CD4-positive, alpha-beta T cell treated with Interleukin-12 subunit alpha and Interleukin-12 subunit beta, for 1 hour (primary cell): ENCODE measurements at places on chromosomes 16 and 17.

DNA sequence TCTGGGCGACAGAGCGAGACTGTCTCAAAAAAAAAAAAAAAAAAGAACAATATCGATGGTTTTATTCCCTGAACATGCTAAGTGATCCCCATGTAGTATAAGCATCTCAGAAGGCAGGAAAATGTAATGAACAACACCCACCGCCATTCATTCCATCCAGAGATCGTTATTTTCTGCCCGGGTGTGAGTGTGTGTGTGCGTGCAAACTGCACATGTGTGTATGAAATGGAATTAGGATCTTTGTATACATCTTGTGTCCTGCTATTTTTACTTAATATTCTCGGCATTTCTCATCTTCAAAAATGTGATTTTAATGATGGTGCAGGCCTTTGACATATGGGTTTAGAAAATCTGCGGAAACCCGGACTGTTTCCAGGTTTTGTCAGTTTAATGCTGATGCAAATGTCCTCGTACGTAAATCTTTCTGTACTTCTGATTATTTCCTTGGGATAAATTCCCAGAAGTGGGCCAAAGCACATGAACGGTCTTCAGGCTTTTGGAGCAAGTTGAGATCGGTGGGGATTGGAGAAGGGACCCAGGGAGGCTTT is 254.8 kb downstream of the SEC14L1 start:
- no peak for DNase-seq

DNA sequence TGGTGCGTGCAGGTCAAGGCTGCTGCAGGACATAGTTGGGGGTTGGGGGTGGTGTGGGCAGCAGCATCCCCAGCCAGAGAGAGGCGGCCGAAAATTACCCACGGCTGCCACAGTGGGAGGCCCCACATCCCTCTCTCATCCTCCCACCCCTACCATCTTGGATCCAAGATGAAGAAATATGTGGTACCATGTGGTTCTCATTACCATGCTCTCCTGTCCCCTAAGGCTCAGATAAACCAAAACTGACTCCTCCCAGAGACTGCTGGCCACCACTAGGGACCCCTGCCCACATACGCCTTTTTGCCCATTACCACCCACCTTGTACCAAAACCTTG is 120.4 kb downstream of the HIC1 start:
- no peak for DNase-seq

DNA sequence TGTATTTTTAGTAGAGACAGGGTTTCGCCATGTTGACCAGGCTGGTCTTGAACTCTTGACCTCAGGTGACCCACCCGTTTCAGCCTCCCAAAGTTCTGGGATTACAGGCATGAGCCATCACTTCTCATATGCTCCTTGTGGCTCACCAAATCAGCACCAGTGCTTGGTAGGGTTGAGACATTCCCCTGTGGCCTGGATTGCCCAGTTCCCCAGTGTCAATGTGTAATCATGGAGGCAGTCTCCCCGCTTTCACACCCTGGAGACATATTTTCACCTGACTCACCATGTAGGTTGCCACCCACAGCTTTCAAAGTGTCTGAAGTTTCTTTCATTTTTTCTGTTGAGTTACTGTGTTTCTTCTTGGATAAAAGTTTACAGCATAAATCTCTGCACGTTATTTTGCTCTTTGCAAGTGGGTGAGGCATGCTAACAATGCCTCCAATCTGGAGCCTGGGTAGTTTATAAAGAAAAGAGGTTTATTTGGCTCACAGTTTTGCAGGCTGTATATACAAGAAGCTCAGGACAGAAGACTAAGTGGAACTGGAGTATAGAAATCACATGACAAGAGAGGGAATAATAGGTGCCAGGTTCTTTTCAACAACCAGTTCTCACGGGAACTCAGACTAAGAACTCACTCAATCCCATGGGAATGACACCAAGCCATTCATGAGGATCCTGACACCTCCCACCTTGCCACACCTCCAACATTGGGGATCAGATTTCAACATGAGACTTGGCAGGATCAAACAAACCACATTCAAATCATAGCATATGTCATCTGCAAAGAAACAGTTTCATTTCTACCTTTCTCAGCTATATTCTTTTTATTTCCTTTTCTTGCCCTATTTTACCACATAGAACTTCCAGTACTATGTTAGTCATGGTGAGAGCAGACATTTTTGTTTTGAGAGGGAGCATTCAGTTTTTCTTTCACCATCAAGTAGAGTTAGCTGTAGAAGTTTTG is 113.2 kb downstream of the PHKB start:
- peak; percentile 12 for DNase-seq

GRCh38 chr16:89332902-89333245 is 115.4 kb downstream of the ZNF778 start:
- DNase-seq = no peak

DNA sequence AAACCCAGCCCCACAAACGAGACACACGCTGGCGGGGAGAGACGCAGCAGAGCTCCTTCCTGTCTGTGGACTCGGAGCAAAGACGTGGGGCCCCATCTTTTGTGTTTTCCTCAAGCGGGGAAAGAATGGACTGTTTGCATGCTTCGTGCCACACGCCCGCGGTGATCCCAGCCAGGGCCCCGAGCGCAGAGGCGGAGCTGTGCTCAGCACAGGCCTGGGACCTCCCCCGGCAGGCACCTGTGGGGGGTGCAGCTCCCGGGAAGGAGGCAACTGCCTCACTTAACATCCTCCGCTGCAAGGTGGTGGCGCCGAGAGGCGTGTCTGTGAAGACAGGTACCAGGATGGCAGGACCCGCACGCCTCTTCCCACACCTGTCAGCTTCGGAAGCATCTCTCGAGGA is 19.1 kb downstream of the TRARG1 start:
- peak; percentile 23 for DNase-seq

- peak; percentile 69 for DNase-seq
These were observed 633 bp downstream of the TBC1D16 start for GRCh38 chr17:80034791-80035686.

DNA sequence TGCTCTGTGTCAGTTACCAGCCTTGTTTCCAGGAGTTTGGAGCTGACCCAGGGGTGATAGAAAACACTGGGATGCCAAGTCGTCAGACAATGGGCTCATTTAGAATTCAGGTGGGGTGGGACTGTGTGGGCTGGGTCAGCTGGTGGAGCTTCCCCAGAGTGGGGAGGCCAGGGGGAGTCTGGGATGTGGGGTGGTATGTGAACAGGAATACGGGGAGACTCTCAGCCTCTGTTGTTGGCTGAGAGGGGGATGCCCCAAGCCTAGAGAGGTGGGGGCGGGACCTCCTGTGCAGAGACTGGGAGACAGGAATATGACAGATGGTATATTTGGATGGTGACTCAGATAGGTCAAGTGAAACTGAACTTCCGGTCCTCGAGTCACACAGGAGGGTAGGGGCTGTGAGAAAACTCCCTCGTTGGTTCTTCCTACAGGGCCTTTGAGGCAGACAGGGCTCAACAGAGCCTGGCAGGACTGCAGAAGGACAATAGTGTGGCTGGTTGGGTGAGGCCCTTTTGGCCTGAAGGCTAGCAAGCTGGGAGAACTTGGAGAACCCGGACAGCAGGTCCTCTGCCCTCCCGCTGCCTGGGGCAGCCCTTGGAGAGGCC is 23.7 kb downstream of the CDH1 start:
- no peak for DNase-seq

DNA sequence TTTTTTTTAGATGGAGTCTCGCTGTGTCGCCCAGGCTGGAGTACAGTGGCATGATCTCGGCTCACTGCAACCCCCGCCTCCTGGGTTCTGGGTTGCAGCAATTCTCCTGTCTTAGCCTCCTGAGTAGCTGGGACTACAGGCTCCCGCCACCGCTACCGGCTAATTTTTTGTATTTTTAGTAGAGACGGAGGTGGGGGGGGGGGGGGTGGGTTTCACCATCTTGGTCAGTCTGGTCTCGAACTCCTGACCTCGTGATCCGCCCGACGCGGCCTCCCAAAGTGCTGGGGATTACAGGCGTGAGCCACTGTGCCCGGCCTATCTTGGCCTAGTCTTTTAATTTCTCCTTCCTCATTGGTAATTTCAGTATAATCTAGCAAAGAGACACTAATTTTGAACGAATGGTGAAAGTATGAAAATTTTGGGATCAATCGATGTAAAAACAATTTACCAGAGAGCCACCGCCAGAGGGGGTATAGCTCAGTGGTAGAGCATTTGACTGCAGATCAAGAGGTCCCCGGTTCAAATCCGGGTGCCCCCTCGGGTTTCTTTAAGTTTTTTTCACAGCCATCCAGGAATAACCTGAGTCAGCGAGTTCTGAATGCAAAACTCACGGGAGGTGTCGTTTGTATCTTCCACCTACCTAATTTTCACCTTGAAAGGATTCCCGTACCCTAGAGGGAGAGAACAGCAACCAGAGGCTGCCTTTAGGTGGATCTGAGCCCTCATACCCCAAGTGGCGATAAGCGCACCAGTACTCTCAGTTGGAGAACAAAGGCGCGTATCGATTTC is 2.5 kb upstream of the LASP1 start:
- peak; percentile 77 for DNase-seq

DNA sequence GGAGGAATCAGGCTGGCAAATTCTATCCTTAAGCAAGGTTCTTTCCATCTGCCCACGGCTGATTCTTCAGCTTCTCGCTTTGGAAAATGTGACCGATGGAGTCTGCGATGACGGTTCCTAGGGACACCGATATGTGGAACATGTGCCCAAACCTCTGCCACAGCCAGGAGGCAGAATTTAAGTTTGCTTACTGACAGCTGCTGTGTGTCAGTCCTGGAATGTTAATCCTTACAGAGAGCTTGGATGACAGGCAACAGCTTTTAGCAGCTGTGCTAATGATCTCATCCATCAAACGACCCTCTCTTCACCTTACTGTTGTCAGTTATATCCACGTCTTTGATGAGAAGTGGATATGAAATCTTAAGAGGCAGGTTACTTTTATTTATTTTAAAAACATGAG is 11.4 kb upstream of the MYH13 start:
- no peak for DNase-seq

GRCh38 chr16:55169780-55170179 is 154.2 kb upstream of the IRX6 start:
- no peak for DNase-seq

DNA sequence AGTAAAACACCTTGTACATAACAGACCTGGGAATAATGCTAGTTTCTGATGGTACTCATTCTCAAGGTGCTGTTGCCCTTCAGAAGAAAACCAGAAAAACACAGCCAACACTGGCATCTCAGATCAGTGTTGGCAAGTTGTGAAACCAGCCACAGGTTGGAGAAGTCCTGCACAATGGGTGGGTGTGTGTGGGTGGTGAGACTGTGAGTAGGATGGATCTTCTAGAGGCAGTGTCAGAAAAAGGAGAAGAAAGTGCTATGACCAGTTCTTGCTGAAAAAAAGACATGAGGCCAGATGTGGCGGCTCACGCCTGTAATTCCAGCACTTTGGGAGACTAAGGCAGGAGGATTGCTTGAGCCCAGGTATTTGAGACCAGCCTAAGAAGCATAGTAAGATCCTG is 35.2 kb upstream of the SMIM36 start:
- DNase-seq = no peak

- DNase-seq = no peak
These were observed 38.4 kb upstream of the IRX6 start for GRCh38 chr16:55285586-55285985.

GRCh38 chr17:41555105-41555887 is 16.6 kb downstream of the KRT9 start:
- DNase-seq = no peak

DNA sequence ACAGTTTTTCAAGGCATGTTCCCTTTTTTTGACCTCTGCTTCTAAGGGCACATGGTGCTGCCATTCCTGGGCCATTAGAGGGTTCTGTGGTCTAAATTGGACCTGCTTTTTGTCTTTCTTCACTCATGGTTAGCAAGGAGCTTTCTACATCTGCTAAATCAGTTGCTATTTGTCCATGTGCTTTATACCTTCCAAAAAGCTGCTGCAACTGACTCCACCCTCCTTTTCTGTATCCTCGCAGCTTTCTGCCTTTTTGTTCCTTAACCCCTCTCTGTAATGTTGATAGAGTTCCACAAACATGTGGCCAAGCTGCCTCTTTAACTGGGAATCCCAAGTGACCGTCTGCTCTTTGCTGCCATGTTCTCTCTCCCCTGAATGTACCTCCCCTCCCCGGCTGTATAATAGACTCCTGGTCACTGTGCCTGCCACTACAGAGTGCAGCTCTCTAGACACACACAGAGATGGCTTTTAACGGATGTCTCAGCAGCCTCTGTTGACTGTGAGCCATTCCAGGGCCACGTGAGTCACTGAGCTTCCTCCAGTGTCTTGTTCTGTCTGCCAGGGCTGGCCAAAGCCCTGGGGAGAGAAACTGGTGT is 57.4 kb upstream of the TEKT3 start:
- DNase-seq = no peak

- DNase-seq = no peak
These were observed 5.8 kb downstream of the ARHGEF15 start for GRCh38 chr17:8315764-8316217.

DNA sequence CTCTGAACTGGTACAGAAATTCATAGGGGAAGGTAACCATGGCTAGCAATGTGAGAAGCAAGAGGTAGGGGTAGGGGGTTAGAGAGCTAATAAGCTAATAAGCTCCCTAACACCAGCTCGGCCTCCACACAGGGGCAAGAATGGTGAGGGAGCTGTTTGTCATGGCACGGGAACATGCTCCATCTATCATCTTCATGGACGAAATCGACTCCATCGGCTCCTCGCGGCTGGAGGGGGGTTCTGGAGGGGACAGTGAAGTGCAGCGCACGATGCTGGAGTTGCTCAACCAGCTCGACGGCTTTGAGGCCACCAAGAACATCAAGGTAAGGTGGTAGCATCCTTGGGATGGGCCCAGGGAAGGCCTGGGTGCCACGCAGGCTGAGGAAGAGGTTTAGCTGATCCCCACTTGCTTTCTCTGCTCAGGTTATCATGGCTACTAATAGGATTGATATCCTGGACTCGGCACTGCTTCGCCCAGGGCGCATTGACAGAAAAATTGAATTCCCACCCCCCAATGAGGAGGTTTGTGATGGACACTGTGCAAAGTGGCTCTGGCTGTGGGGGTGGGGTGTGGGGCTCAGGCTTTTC is 3.5 kb upstream of the FTSJ3 start:
- no peak for DNase-seq

DNA sequence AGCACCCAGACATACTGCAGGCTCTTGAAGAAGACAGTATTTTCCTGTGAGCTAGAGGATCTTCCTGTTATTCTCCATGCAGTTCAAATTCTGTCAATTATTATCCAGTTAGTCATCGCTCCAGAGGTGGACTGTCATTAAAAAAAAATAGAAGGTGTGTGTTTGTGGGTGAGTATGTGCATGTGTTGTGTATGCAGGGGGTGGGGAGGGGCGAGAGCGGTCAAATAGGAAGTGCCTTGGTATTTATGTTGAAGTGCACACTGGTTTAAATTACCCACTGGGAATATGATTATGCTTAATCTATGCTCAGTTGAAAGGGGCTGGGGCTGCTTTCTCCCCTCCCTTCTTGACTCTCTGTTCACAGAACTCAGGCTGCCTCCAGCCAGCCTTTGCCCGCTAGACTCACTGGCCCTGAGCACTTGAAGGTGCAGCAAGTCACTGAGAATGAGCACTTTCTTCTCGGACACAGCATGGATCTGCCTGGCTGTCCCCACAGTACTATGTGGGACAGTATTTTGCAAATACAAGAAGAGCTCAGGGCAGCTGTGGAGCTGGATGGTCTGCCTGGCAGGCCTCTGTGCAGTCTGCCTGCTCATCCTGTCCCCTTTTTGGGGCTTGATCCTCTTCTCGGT is at the start of gene HSD17B2:
HSD17B2 (plus strand) TSS at position 273 of the 632 bp plus-strand sequence; CDS start at position 445, 172 bp downstream.
- DNase-seq = no peak
